NCI-H1092 treated with DMSO at 0.1 percent for 48 hours (cell line): ENCODE measurements at places on chromosomes 7 and 10.

GRCh38 chr10:88314362-88314761 is 268.8 kb downstream of the RNLS start:
- no peak for DNase-seq

DNA sequence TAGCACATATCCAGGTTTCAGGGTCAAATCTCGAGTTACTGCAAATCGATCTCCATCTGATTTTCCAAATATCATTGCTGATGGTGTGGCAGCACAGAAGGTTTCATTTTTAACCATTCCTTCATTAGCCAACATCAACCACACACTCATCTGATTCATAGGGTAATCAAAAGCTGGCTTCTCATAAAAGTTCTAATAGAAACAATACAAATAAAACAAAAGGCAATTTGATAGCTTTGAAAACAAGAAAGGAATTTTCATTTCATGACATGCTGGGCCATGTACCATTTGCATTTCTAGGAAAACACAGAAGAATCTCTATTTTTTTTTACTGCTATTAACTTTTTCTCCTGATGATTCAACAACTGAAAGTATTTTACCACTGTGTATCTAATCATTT is 147.7 kb upstream of the SLC26A5 start:
- DNase-seq = no peak

DNA sequence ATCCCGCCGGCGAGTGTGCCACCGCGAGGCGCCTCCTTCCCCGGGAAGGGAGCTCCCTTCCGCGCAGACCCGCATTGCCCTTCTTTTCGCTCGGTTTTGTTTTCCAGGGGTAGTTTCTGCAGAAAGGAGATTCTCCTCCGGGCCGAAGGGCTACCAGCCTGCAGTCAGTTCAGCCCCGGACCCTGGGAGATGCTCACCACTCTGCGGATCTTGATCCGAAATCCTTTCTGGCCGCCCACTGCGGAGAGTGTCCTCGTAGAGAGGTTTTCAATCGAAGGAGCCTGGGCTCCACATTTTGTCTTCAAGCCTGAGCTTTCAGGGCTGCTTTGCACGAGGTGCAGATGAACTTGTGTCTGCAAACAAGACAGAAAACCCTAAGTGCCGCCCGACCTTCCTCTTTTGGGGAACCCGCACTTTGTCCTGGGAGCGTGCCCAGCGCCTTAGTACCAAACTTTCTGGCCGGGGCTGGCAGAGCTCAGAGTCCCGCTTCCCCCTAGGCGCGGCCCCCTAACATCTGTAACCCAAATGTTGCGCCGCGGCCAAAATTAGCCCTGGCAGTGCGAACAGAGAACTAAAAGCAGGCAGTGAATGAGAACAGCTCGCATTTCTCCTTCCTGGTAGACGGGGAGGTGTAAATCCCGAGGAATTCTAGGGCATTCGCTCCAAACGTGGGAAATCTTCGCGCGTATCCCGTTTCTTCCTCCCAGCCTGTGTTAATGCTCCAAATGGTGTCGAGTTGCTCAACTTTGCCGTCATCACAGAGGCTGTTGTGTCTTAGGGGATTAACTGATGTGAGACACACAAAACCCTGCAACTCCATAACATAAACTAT is 6.7 kb upstream of the EN2 start:
- no peak for DNase-seq

DNA sequence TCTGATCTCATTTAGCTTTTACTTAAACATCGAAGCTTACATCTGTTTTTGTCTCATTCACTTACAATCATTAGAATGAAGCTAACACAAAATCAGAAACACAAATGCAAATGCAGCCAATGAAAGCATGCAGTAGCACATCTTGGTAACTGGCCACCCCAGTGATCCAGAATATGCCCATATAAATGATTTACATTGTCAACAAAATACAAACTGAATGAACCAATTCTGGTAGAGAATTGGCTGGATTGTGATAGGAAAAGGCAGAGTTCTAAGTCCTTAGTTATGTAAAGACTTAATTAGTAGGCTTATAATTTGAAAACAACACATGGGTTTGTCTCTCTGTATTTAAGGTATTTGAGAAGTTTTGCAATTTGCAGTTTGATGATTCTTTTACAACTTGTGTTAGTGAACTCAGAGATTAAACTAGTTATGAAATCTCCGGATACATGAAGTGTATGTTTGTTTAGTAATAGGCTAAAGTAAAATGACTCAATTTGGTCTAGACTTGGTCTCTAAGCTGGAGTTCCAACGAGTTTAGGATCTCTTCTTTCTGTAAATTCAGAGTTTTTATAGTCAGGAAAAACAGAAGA is 21.2 kb downstream of the TECTB start:
- DNase-seq = no peak

GRCh38 chr10:30453764-30454527 is 20.0 kb downstream of the MAP3K8 start:
- DNase-seq = no peak

GRCh38 chr10:4254101-4254994 is 469.3 kb upstream of the KLF6 start:
- no peak for DNase-seq

DNA sequence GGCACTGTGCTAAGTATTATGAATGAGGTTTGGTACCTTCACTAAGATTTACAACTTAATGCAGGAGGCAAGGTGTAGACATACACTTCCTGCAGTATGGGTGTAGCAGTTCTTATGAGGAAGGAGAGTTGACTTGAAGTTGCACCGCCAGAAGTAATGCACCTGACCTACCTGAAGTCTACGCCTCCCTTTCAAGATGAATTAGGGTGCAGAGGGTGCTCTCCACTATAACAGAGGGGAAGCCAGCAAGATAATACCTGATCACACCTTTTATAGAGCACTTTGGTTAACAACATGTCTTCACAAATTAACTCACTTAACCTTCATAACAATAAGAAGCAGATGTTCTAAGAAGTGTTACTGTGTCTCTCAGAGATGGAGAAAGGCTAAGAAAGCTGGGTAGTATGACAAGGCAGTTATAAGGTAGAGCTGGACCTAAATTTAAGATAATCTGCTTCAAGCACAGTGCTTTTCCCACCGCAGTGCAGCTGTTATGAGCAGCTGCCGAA is 552 bp upstream of the RAB18 start:
- no peak for DNase-seq
